Stimulated activated naive CD4-positive, alpha-beta T cell (primary cell): ENCODE measurements at places on chromosomes 12 and 14.

- DNase-seq: no peak
Measured at GRCh38 chr12:122848471-122849351, 13.5 kb downstream of the HIP1R start.

DNA sequence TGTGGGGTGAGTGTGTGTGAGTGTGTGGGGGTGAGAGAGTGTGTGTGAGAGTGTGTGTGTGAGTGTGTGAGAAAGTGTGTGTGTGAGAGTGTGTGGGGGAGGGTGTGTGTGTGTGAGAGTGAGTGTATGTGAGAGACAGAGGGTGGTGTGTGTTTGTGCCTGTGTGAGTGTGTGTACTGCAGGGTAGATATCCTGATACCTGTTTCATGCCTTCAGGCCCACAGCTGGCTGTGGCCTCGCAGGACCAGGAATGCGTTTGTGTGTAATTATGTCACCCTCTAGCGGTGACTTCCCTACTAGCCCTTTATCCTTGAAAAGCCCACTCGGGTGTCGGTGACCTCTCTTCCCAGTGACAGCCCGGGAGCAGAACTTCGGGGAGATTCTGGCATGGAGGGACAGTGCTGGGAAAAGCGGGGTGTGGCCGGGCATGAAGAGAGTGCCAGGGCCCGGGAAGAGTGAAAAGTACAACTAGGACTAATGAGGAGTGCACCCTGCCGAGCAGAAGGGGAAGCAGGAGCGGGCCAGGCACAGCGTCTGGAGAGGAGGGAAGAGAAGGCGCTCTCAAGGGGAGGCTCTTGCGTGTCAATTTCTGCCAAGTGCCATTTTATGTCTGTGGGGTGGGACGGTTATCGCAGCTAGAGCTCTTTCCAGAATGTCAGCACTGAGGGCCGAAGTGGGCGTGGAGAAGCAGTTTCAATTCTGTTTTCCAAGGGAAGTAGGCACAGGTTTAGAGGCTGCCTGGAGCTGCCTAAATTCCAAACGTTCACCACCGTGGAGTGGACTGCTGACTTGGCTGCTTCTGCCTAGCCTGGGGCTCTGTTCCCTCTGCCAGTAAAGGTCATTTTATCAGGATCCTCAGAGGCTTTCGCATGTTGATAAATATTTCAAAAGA is 11.0 kb upstream of the FBXL14 start:
- peak; percentile 74 for DNase-seq

GRCh38 chr12:59646636-59647035 is 50.8 kb downstream of the SLC16A7 start:
- DNase-seq: no peak

DNA sequence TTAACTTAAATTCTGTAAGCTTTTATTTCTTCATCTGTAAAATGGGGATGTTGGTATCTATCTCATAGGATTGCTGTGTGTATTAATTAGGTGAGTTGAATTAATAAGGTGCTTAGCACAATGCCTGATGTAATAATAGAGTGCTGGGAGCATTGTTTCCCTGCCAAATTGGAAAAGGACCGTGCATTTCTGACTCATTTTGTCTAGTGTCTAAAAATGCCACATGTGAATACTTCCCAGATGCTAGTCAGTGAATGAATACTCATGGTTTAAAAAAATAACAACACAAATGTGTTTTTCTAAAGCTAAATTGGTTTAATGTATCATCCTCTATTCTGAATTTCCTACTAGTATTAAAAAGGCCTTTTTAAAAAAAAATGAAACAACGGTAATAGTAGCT is 45.4 kb upstream of the NEDD1 start:
- DNase-seq: no peak

GRCh38 chr14:78091361-78091760 is 78.8 kb upstream of the NRXN3 start:
- DNase-seq: no peak

- no peak for DNase-seq
Measured at GRCh38 chr12:79560225-79560889, 130.4 kb downstream of the PAWR start.

- DNase-seq: no peak
Measured at GRCh38 chr12:105317942-105318621, 12.4 kb upstream of the C12orf75 start.

GRCh38 chr12:108752387-108752786 is 21.1 kb upstream of the CORO1C start:
- no peak for DNase-seq

GRCh38 chr14:62673014-62673755 is 372.1 kb downstream of the KCNH5 start:
- DNase-seq: no peak

DNA sequence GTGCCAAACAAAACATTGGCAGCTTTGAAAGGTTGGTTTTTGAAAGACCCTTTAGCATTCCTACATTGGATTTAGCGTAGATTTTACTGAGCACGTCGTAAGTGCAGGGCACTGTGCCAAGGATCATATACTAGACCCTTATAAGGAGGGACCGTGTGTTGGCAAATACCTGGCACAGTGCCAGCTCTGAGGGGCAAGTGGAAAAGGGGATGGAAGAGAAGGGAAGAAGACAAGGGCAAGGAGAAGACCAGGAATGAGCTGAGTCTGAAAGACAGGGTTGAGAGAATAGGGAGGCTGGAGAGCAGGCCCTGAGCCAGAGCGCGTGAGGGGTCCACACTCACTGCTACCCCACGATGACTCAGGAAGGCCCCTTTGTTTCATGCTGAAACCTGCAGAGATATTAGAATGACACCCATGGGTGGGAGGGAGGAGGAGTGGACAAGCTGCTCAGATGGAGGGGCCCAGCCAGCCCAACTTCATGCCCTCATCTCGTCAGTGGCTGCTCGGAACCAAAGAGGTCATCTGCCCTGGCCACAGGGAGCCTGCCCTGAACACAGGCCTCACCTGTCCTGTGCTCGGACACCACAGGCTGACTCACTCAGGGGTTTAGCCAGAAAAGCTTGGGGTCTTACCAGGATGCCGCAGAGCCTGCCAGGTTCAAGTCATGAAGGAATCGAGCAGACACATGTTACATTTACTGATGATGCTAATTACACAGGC is 25.0 kb downstream of the RAB35 start:
- no peak for DNase-seq

DNA sequence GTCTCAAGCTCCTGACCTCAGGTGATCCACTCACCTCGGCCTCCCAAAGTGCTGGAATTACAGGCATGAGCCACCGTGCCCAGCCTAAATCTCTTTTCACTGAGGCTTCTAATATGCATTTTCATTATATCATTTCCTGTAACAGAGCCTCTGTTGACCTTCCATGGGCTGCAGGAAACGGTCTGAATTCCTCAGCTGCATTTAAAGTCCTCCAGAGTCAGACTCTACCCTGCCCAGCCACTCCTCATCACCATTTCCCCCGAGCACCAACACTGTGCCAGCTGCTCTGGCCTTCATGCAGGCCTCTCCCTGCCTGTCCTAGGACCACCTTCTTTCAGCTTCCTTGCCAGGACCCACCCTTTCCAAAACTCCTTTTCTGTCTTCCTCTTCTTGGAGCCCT is 9.8 kb upstream of the NFKBIA start:
- no peak for DNase-seq

- no peak for DNase-seq
Measured at GRCh38 chr12:111193496-111193895, 175.4 kb downstream of the PHETA1 start.

DNA sequence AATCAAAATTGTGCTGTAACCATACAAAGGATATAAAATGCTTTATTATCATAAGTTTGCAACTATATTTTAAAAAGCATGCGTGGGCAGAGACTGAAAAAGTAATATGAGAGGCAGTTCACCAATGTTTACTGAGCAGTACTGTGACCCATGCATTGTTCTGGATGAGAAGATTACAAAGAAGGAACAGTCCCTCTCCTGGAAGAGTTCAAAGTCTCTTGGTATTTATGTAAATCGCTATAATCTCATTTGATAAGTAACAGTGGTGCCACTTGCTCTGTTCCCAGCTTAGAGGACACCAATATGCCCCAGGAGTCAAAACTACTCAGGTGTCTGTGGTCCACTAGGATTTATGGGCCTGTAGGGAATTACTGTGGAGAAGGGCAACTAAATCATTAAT is 2.1 kb upstream of the CMAS start:
- no peak for DNase-seq

GRCh38 chr14:72617391-72618031 is 276.4 kb downstream of the DPF3 start:
- no peak for DNase-seq

DNA sequence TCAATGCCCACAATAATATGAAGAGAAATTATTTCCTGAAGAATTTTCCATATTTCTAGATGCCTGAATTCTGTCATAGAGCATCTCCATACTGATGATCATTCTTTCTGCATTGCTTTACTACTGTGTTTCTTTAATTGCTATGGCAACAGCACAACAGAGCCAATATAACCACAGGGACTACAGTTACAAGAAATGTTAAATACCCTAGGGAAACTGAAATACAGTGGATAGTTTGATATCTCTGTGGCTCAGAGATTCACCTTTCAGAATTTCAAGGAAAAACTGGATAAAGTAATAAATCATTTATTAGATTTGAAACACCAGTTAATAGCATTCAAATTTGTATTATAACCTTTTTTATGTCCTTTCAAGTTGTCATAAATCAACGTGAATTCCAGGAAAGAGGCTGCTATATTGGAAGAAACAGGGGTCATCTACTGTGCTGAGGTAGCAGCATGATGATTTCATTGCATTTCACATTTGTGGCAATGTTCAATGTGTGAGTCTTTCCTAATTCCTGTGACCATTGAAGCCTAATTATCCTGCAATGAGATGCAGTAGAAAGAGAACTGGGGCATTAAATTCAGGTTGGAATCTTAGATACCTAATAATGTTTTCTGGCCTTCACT is 267.1 kb downstream of the LRFN5 start:
- no peak for DNase-seq
